ENCODE measurements at places on chromosomes 3 and 15.

- no peak for DNase-seq
These were observed 9.1 kb downstream of the ZDHHC3 start for GRCh38 chr3:44966795-44967278.

DNA sequence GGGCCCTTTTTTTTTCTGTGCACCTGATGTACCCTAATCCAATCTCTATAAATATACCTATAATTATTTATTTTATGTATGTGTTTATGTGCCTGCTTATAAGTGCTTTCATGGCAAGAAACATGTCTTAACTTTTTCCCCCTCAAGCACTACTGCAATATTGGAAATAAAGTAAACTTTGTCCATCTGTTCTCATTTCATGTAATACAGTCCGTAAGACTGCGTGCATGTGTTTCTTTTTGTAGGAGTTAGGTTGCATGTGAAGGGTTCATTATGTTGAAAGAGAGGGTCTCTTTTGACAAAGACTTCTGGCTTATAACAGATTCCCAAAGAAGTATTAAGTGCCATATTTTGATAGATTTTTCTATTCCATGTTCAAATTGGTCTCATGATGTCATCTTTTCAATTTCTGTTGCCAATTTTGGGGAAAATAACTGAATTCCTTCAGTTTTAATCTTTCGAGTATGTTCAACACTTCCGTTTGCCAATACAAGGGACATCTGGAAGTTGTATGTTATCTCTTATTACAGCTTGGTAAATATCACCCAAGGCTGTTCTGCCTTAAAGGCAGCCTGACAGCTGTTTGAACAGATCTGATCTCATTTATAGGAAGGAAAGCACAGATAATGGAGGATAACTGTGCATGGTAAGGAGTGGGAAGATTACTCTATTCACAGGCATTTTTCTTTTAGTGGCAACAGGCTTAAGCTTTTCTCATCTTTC, 273.1 kb upstream of the SGO1 start:
- no peak for DNase-seq

GRCh38 chr3:1728510-1728909, 370.2 kb upstream of the CNTN4 start:
- no peak for DNase-seq

DNA sequence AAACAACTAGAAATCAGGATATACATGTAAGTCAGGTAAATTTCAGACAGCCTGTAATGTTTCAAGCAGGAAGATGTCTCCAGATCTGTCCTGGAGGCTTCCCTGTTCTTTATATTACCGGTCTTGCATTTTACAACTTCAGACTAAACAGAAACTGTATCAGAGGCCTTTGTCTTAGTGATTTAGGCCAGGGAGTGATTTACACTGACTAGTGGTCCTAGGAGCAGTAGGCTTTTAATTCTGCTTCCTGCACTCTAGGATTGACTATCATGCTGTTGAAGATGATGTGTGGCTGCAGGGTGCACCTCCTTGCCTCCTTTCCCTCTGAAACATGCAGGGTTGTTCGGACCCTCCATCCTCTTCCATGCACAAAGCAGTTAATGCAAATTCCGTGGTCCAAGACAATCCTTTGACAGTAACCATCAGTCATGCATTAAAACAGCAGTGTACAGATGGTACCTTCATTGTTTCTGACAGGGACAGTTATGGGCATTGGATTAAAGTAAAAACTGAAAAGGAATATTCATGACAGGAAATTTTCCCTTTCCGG, 27.6 kb downstream of the CHRNA7 start:
- DNase-seq: no peak

Data from midbrain (tissue), 1 donor.